Urinary bladder (tissue), 4 donors: ENCODE measurements at places on chromosomes 13 and 19. TPM values are rescaled to one million over a fixed set of nuclear protein-coding genes. Genes with fewer than 3 reads are reported as not detected.
A peak's percentile ranks its signal among the peaks of the same experiment; 100 is the strongest.

The TMEM205 gene
- 144 TPM for polyA plus RNA-seq

GRCh38 chr13:67408798-67409197 lies 178.7 kb upstream of the PCDH9 start:
- DNase-seq = no peak

GRCh38 chr19:34364830-34365462 lies at the start of gene GPI:
TSS of gene GPI (plus strand) at chr19:34365196. CDS start at chr19:34365267, 71 bp downstream.
- DNase-seq = no peak

The GAPDHS gene
- not detected for polyA plus RNA-seq

GRCh38 chr13:40114305-40114896 lies 458.9 kb downstream of the COG6 start:
- no peak for DNase-seq

GRCh38 chr13:29858667-29859066 lies 8.2 kb upstream of the UBL3 start:
- no peak for DNase-seq

DNA sequence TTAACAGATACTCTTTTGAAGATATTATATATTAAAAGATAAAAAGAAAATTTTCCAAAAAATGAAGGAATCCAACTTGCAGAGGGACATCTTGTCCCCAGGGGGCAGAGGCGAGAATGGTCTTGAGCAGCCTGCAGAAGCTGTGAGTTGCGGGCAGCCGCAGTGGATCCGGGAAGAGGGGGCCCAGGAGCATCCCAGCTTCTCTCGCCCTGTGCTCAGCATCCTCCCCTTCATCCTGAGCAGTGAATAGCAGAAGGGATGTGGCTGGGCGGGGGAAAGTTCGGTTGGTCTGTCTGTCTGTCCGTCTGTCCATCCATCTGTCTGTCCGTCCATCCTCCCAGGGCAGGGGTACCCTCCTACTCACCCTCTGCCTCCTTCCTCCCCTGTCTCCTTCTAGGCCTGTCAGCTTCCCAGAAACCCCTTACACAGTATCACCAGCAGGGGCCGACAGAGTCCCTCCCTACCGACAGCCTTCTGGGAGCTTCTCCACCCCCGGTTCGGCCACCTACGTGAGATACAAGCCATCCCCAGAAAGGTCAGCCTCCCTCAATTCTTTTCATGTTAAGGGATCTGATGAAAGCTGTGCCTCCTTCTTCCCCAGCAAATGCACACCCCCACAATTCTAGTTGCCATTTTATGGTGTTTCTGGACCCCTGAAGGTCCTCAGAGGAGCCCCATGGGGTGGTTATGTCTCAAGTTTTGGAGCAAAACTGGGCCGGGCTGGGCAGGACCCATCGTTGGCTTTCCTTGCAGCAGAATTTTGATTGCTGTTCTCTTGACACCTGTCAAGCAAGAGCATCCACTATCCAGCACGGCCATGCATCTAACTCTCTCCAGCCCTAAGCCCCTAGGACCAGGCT lies 81.6 kb downstream of the DPF1 start:
- peak; percentile 18 for DNase-seq

DNA sequence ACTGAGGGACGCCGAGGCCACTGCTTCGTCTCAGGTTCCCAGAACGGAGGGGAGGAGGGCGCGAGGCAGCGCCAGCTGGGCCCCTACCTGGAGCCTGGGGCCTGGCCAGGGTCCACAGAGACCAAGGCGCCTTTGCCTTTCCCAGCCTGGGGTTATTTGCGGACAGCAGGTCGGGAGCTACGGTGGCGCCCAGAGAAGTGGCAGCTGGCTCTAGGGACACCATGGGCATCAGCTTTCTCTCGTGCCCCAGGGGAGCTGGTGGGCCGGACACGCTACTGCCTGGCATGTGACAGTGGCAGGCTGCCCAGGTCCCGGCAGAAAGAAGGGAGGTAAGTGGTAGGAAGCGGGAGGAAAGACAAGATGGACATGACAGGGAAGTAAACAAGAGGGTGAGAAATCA lies 19.0 kb downstream of the AKT2 start:
- no peak for DNase-seq

- DNase-seq = no peak
Observed at GRCh38 chr19:32966750-32967149, 5.0 kb downstream of the CEP89 start.

GRCh38 chr13:50722440-50723125 lies 120.9 kb downstream of the DLEU7 start:
- DNase-seq = no peak

GRCh38 chr13:32736648-32737047 lies 150.4 kb downstream of the PDS5B start:
- DNase-seq = no peak

- no peak for DNase-seq
Observed at GRCh38 chr13:37889820-37890219, 20.2 kb upstream of the TRPC4 start.

DNA sequence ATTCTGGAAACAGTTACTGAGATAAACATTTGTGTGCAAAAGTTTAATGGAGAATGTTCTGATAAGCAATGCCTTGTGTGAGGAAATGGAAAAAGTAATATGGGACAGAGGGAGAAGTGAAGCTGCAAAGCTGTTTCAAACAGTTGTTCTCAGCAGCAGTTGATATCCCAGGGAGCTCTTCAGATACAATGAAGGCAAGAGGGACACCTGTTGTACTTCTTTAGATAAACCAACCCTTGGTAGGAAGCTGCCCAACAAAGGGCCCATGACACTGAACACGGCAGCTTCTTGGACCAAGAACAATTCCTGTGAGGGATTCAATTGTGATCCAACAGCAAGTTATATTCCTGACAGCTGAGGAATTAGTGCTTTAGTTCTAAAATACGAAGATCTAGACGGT lies 894.3 kb upstream of the PCDH20 start:
- no peak for DNase-seq

DNA sequence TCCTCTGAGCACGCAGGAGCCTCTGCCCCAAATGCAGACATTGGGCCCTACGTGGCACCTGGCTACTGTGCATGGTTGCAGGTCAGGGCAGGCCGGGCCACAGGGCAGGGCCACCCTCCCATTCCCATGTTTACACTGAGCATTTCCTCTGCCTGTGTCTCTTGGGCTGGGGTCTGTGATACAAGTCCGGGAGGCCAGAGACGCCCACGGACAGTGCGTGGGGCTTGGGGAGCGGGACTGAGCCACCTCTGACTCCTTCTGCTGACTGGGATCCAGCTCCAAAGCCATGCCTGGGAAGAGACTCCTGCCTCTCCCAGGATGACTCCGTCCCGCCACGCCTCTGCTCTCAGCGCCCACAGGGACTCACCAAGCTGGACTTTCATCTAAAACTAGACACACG lies 18.8 kb downstream of the GAS6 start:
- no peak for DNase-seq

The GJB2 gene
- 3.9 TPM for polyA plus RNA-seq

- DNase-seq = no peak
Observed at GRCh38 chr19:48495396-48495795, 16.2 kb downstream of the LMTK3 start.

DNA sequence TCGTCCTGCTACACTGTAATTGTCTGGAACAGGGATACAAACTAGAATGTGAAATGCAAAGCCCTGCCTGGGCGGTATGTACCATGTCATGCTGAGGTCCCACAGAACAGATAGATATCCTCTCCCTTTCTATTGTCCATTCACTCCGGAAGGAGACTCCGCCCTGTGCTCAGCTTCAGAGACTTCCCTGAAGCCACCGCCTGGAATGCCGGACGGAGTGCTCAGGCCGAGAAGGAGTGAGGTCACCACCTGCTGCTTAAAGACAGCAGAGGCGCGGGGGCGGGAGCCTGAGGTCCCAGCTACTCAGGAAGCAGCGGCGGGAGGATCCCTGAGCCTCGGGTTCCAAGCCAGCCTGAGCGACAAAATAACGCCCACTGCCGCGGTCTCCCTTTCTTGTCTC lies 890 bp upstream of the ZNF611 start:
- no peak for DNase-seq

DNA sequence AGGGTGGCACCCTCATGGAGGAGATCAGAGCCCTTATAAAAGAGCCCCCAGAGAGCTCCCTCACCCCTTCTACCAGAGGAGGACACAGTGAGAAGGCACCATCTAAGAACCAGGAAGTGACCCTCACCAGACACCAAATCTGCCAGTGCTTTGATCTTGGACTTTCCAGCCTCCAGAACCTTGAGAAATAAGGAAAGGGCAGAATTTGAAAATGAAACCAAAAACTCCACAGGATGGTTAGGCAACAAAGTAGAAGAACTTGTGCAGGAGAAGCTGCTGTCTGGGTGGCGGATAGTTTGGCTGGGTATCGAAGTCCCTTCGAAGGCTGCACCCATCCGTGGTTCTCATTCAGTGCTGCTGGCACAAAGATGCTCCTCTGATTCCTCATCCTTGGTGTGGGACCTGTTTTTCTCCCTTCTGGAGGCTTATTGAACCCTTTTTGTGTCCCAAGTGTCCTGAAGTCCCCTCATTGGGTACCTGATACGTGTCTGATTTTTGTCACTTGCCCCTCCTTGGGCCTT lies 130.8 kb downstream of the KDM4B start:
- no peak for DNase-seq

GRCh38 chr13:51822106-51822815 lies 18.3 kb upstream of the DHRS12 start:
- no peak for DNase-seq

DNA sequence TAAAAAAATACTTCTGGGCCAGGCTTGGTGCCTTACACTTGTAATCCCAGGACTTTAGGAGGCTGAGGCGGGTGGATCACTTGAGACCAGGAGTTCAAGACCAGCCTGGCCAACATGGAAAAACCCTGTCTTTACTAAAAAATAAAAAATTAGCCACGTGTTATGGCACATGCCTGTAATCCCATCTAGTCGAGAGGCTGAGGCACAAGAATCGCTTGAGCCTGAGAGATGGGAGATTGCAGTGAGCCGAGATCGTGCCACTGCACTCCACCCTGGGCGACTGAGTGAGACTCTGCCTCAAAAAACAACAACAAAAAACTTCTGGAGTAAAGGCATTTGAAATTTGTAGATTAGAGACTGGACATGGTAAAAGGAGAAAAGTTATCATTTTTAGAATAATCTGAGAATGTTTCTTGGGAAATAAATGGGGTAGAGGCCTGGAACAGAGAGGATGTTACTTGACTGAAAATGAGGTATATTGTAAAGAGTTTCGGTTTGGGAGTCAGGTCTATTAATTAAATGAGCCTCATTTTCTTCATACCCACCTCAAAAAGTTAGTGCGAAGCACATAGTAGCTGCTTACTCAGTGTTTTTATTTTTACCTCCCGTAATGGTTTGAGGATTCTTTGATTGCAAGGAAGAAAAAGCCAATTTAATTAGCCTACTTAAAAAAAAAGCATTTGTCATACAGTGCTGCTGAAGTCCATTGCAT lies 2.6 kb downstream of the AKAP11 start:
- DNase-seq = no peak

GRCh38 chr13:31827707-31828106 lies 88.4 kb downstream of the RXFP2 start:
- no peak for DNase-seq

The MIA gene
- 11.8 TPM for polyA plus RNA-seq

DNA sequence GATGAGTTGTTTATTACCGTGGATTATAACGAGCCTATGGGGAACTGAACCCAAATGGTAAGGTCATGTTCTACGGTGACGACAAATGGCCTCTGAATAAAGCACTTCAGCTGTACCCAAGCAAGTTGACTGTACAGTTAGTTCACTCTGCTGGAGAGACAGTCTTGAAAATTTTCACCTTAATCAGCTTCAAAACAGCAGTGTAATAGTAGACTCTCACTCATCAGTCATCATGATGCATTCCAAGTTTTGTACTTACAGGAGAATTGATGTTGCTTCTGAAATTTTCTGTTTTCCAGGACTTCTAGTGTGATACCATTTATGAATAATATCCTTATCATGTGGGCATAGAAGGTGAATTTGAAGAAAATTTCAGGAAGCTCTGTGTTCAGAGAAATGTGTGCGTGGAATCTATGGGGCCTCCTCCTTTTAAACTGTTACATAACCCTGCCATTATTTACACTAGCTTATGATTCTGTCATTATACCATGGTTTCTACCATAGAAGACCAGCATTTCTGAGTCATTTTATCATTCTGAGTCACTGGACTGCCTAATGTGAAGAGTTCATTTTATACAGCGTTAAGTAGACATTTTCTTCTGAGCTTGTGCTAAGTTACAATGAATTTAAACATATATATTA lies 96.9 kb downstream of the WDFY2 start:
- DNase-seq = no peak

The MEF2B gene
- polyA plus RNA-seq = 0.48 TPM

The CEACAM20 gene
- not detected for polyA plus RNA-seq

DNA sequence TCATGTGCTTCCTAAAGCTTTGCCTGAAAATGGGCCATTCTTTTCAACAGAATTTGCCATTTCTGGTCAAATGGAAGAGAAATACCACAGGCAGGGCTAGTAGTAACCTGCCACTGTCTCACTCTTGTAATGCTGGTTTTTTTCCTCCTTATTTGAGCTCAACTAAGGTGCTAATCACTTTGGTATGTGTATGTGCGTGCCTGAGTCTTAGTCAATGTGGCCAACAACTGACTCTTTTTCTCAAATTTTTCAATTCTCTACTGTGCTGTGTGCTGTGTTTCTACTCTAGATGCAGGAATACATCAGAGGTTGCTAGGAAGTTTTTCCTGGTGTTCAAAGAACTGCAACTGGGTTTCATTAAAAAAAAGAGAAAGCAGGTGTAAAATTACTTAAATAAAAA lies 870.2 kb downstream of the EFNB2 start:
- no peak for DNase-seq

The ZNF708 gene
- polyA plus RNA-seq = 3.7 TPM

DNA sequence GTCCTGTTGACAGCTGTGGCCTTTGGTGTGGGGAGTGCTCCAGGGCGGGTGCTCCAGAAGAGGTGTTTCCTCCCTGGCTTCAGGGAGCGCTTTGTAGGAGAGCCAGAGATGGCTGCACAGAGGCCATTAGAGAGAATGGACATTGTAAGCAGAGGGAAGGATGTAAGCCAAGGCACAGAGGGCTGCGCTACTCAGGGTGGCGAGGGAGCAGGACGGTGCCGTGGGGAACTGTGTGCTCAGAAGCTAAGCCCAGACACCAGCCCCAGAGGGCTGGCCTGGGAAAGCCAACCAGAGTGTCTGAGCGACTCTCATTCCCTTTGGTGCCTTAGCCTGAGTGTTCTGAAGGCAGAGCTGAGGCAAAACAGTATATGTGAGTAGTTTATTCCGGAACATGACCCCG lies 92.2 kb downstream of the TSHZ3 start:
- no peak for DNase-seq

- no peak for DNase-seq
Observed at GRCh38 chr13:79128158-79128557, 277.9 kb downstream of the RBM26 start.

DNA sequence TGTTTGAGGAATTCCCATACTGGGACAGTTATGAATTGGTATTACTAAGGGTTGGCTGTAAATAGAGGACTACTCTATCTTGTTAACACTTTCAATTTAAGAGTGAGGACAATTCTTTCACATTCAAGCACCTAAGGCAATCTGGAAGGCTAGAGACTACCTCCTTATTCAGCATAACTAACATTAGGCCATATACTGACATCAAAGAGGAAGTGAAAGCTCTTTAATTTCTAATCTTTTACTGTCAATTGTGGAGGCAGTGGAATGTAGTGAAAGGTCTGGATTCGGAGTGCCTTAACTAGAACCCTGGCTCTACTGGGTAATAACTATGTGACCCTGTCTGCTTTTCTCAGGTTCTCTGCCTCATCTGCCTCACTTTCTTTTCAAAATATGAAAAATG lies 134.0 kb downstream of the UFM1 start:
- DNase-seq = no peak

The GFY gene
- polyA plus RNA-seq = not detected

The SIGLEC6 gene
- 1.4 TPM for polyA plus RNA-seq

GRCh38 chr19:33914599-33914998 lies 117.9 kb downstream of the KCTD15 start:
- no peak for DNase-seq

The CPB2 gene
- polyA plus RNA-seq = 0.24 TPM

GRCh38 chr19:4338441-4339355 lies at the start of gene STAP2:
TSS of gene STAP2 (minus strand) at chr19:4338827. CDS start at chr19:4338753, 74 bp downstream.
- DNase-seq = no peak
